ENCODE measurements at places on chromosomes 16 and 17. TPM values are rescaled to one million over a fixed set of nuclear protein-coding genes. Genes with fewer than 3 reads are reported as not detected.
A peak's percentile ranks its signal among the peaks of the same experiment; 100 is the strongest.

Gene KIF2B
- not detected for total RNA-seq

Gene RGS9
- total RNA-seq: 0.65 TPM

Gene TBC1D3I
- total RNA-seq: 0.22 TPM

DNA sequence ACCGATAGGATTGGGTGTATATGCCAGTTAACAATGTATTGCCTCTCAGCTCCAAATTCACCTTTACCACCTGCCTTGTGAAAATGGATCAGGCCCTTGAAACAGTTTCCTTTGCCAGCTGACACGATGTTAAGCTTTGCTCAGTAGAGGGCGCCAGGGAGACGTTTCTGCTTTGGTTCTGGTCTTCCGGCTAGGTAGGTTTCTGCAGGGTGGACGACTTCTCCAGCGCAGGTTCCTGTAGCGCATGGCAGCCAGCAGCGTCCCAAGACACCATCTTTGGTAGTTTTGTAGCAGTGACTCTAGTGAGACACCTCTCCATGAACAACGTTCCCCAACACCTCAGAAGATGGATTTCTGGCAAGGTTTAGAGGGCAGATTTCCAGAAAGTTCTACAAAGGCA lies 24.0 kb downstream of the SYCE1L start:
- DNase-seq: peak; percentile 10

GRCh38 chr16:27226476-27226875 lies 23.1 kb downstream of the KDM8 start:
- no peak for DNase-seq

Measured in lung microvascular endothelial cell (primary cell).